ENCODE measurements at places on chromosomes 7 and 10. TPM values are rescaled to one million over a fixed set of nuclear protein-coding genes. Genes with fewer than 3 reads are reported as not detected.

DNA sequence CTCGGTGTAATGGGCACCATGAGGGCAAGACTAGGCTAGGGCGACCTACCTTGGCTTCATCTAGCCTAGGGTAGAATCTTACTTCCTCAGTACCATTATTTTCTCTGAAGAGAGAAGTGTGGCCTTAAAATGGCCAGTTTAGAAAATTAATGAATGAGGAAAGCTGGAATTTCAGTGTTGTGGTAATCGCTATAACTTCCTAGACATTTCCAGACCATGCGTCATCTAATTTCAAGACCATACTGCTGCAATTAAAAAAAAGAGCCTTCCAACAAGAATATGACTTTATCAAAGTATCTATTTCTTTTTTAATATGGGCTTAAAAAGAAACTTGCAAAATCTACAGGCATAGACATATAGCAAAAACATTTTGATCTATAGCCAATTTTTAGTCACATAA lies 68.5 kb downstream of the CPVL start:
- no peaks in the 10 kb centered on the region for H3K27me3 ChIP-seq
- no peak overlapping the region for H3K27ac ChIP-seq
- H3K4me1 ChIP-seq = no peaks in the 10 kb centered on the region
- no peak overlapping the region for H3K4me3 ChIP-seq

LLCFC1 gene
- total RNA-seq = not detected

- DNase-seq = no peak
- no peaks in the 10 kb centered on the region for H3K27me3 ChIP-seq
- no peak overlapping the region for H3K27ac ChIP-seq
- H3K4me3 ChIP-seq = no peak overlapping the region
- peaks cover 37% of the 10 kb centered on the region for H3K36me3 ChIP-seq
- peaks cover 28% of the 10 kb centered on the region for H3K4me1 ChIP-seq
These were observed 6.1 kb downstream of the GSTO1 start for GRCh38 chr10:104260775-104261115.

DNA sequence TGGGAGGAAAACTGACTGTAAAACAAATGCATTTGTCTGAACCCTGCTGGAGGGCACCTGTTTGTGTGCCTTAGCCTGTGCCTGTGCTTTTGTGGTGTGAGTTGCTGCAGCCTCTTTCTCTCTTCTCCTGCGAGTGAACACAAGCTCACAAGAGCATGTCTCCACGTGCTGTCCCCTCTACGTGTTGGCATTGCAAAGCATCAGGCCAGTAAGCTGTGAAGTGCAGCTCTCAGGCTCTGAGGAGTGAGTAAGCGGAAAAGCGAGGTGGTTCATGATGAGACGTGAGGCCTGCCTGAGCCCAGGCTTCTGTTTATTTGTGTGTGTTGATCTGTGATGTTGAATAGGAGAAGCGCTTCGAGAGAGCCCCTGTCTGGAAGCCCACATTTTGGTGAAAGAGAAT lies 85.6 kb upstream of the PDCD4 start:
- DNase-seq = no peak
- no peaks in the 10 kb centered on the region for H3K36me3 ChIP-seq
- H3K27ac ChIP-seq = no peak overlapping the region

GRCh38 chr10:116143673-116144222 lies 129.3 kb downstream of the GFRA1 start:
- H3K4me3 ChIP-seq = no peak overlapping the region
- no peaks in the 10 kb centered on the region for H3K36me3 ChIP-seq
- DNase-seq = no peak
- no peak overlapping the region for H3K27ac ChIP-seq
- H3K4me1 ChIP-seq = no peaks in the 10 kb centered on the region
- H3K27me3 ChIP-seq = no peaks in the 10 kb centered on the region

DNA sequence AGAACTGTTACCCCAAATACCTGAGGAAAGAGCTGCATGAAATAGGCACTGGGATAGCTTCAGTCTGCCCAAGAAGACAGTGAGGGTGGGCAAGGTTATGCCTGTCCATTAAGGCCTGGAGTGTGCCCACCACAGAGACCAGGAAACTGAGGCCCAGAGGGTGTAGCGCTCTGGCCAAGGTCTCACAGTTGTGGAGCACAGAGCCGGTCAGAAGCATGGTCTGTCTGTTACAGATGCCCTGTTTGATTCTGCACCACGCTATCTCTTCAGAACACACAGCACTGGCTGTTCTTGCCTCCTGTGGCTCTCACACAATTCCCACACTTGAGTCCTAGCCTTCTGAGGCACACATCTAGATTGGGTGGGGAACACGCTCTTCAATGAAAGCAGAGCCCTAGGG lies 261.4 kb downstream of the GRID1 start:
- no peaks in the 10 kb centered on the region for H3K27me3 ChIP-seq
- H3K4me1 ChIP-seq = no peaks in the 10 kb centered on the region
- H3K36me3 ChIP-seq = no peaks in the 10 kb centered on the region
- DNase-seq = no peak
- no peak overlapping the region for H3K27ac ChIP-seq

Data from PC-9 (cell line).